Astrocyte of the spinal cord (primary cell): ENCODE measurements at places on chromosomes 6 and 20.

- DNase-seq, result no peak
These were observed 887 bp upstream of the AIF1 start for GRCh38 chr6:31614075-31614619.

DNA sequence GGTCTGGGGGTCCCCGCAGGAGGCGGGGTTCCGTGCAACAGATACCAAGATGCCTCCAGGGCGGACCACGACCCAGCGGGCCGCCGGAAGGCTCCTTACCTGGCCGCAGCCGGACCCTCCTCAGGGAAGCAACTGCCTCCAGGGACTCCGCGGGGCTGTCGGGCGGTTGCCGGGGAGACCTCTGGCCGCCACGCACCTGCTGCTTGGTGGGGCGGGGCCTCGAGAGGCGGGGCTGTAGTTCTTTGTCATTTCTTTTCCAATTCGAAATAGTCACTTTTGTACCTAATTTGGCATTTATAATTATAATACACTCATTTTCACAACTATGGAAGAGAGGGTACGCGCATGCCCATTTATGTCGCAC lies 647 bp downstream of the AK9 start:
- DNase-seq, result no peak

DNA sequence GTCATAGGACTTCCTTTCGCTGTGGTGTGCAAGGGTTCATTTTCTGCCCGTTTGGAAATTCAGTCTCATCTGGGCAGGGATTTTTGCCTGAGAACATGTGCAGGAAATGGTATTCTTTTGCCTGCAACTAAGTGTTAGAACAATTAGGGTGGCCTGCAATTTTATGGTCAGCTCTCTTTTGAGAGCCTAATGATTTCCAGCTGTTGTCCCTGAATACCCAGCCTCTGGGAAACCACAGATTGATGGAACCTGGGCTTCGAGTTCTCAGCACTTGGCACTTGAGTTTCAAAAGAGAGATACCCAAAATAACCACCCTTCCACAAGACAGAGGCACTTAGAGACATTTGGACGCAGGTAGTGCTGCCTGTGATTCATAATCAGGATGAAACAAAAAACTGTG lies 217.2 kb upstream of the FOXA2 start:
- DNase-seq, result no peak

GRCh38 chr20:35111141-35111888 lies 18.7 kb upstream of the TRPC4AP start:
- DNase-seq, result peak; percentile 81

GRCh38 chr6:158087224-158087867 lies 80.7 kb downstream of the SERAC1 start:
- DNase-seq, result no peak

DNA sequence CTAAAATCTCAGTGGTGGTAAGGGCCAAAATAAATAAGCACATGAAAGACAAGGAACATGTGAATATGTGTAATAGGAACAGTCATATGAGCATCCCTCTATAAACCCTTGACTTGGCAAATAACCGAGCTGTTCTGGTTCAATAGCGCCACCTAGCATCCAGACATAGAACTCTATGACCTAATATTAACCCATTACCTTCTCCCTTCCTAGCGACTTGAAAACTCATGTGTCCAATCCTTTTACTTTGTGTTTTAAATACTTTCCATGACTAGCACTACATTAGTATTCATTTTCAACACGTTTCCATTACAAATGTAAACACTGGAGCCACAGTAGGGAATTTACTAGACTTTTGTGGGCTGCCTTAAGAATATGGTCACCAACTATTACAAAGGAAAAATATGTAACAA lies 279.7 kb downstream of the UST start:
- DNase-seq, result peak; percentile 91

DNA sequence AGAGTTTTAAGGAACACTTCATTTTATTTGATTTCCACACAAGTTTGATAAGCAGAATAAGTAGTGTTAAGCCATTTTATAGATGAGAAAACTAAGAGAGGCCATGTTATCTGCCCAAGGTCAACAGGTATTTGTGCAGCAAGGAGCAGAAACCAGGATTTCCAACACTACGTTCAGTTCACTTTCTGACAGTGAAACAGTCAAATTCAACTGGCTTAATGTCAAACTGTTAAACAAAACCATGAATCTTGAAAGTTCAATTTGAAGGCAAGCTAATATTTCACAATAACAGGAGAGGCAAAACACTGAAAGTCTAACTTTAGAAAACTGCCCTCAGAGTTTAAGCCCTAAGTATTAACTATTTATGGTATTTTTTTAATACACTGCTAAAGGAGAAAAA lies 32.6 kb downstream of the DTNBP1 start:
- no peak for DNase-seq

DNA sequence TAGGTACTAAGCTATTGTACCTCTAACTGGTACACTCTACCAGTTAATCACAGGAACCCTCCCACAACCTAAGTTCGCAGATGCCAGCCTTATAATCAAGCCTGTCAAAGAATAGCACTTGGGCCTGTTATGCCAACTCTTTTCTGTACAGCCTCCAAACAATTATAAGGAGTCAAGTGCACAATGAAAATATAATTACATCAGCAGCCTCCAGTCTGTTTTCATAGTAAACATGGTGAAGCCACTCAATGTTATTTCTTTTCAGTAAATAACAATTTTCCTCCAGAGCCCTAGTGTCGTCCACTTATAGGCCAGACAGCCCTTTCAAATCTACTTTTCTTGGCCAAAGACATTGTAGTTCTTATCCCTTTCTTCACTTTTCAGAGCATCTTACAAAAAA lies 82.7 kb upstream of the CARMIL1 start:
- DNase-seq, result no peak

DNA sequence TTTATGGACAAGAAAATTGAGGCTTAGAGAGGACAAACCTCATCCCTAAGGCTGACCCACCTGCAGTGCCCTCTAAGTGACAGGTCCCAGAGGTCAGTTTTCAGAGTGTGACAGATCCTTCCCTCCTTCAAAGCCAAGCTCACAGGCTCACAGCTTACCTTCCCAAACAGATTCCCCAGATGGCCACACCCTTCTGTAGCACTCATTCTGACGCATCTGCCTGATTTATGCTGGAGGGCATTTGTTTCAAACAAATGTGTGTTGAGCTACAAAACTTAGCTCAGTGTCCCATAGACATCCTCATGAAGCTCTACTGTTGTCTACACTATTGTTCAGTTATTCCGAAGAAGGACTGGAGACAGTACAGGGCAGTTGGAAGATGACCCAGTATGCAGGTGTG lies 60.6 kb upstream of the RIN2 start:
- no peak for DNase-seq

GRCh38 chr20:50073500-50073899 lies 39.5 kb downstream of the UBE2V1 start:
- no peak for DNase-seq

- DNase-seq, result no peak
These were observed 143.7 kb downstream of the TENT5A start for GRCh38 chr6:81608776-81609175.
